ENCODE measurements at places on chromosomes 1 and 21.

GRCh38 chr1:77668924-77669449, 13.5 kb downstream of the ZZZ3 start:
- DNase-seq: no peak

- no peak for DNase-seq
Measured at GRCh38 chr1:234932511-234933430, 195.9 kb downstream of the TOMM20 start.

DNA sequence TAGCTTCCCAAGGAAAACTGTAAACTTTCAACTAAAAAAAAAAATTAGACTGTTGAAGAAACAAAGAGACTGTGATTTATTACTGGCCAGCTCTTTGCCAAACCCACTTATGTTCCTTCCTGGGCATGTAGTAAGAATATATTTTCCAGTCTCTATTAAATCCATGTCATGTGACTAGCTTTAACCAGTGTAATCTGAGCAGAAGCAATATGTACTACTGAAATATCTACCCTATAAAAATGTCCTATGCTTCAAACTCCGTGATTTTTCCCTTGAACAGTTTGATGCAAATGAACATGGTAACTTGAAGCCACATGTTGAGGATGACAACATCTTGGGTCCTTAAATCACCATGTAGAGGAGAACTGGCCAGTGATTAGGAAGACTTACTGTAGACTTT, 144.5 kb downstream of the NTMT2 start:
- DNase-seq: no peak

- no peak for DNase-seq
Measured at GRCh38 chr1:69363236-69363635, 204.5 kb upstream of the LRRC7 start.

- DNase-seq: no peak
Measured at GRCh38 chr1:98460136-98460535, 201.4 kb upstream of the SNX7 start.

DNA sequence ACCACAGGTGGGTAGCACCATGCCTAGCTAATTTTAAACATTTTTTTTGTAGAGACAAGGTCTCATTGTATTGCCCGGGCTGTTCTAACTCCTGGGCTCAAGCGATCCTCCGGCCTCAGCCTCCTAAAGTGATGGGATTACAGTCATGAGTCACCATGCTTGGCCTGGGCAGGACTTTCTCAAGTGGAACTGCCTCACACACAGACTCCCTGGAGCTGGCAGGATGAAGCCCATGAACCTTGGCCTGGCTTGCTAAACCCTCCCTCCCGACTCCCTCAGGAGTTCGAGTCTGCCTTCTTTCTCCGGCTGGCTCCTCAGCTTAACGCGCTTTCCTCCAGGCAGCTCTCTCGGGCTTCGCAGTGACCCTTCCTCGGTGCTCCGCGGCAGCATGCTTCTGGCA, 7.7 kb upstream of the ECE1 start:
- DNase-seq: no peak

DNA sequence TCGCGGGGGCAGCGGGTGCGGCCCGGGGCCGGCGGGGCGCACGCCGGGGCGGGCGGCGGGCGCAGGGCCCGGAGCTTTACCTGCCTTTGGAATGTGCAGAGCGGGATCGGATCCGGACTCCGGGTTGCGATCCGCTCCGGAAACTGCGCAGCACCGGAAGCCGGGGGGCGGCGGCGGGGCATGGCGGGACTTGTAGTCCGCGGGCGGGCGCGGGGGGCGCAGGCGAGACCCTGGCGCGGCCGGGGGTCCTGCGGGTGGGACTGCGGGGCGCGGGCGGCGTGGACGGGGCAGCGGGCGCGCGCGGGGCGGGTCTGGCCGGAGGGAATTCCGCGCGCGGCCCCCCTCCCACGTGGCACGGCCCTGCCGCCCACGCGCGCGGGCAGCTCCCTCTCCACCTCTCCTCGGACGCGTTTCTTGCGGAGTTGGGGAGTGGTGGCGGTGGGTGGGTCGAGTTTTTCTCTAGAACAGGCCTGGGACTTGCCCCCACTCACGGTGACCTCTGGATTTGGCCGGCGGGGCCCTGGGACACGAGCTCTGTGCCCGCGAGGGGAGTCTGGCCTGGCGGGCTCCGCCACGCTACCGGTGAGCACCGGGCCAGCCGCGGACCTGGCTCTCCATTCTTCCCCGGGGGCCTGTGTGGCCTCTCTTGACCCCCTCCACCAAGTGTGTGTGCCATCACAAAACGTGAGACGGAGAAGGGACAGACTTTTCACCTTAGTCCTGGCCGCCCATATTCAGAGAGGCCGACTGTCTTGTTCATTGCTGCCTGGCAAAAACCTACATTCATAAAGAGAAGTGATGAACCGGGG, at the start of gene PRDM15:
Gene PRDM15 (minus strand): TSS at position 155 of the 809 bp plus-strand sequence. CDS start 18,981 bp downstream, outside the sequence.
- peak; percentile 69 for DNase-seq

DNA sequence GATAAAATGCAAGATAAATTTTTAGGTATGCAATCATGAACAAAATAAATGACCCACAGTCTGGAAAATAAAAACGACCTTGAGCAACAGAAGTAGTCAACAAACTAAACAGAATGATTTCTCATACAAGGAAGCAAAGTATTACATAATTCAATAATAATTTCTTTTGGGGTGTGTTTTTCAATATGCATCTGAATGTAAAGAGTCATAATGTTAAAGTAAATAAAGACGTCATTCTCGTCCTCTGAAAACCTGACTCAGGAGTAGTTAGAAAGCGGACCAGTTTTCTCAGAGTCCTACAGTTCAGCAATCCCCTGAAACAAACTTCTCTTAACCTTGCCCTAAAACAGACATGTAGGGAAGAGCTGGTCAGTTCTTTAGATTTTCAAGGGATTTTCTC, 18.6 kb downstream of the CDC42BPA start:
- no peak for DNase-seq

DNA sequence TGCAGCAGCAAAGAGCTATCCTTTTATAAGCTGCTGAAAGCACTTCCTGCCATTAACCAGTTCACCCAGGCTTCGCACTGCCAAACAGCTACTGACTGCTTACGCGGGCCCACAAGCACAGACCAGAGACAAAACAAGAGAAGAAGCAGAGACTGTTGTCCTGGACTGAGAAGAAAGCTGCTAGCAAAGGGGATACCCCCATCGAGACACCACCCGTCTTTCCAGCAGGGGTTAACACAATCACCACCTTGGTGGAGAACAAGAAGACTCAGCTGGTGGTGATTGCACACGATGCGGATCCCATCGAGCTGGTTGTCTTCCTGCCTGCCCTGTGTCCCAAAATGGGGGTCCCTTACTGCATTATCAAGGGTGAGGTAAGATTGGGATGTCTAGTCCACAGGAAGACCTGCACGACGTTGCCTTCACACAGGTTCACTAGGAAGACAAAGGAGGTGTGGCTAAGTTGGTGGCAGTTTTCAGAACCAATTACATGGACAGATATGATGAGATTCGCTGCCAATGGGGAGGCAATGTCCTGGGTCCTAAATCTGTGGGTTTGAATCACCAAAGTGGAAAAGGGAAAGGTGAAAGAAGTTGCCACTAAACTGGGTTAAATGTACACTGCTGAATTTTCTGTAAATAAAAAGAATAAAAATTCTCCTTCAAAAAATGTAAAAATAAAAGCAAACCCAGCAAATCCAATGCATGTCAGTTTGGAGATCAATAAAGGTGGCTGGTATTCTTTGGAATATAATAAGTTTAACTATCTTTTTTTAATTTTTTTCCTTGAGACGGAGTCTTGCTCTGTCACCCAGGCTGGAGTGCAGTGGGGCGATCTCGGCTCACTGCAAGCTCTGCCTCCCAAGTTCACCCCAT, 1.2 kb downstream of the FMO5 start:
- no peak for DNase-seq

DNA sequence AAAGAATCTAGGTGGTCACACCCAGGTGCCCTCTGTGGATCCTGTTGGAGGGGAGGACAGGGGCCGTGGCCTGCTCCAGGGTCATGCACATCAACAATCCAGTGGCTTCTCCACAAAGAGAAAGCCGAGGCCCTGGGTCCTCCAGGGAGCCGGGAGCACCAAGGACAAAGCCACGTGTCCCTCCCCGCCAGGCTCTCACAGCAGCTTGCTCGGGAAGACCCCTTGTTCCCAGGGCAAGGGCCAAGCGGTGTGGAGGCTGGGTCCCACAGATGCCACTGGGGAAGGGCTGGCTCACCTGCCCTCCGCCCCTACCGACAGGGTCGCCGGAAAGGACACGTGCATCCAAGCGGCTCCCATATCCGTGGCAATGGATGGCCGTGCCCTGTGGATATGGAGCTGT, 192.9 kb upstream of the VAMP3 start:
- DNase-seq: no peak

GRCh38 chr21:41362605-41363369, 960 bp downstream of the MX2 start:
- no peak for DNase-seq

- DNase-seq: no peak
Measured at GRCh38 chr1:110187139-110187890, 22.8 kb upstream of the KCNC4 start.

DNA sequence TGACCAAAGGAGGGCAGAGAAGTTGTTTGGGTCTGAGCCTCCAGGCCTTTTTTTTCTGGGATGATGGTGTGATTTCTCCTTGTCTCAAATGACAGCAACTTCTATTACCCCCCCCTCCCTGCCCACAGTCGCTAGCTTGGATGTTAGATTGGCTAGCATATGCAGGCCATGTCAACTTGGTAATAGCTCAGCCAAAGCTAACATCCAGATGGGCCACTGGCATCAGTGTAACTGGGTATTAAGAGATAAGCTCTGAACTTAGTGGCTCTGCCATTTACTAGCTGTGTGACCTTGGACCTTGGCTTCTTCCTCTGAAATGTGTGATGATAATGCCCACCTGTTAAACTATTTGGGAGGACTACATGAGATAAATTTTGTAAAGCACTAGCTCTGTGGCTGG, 86.9 kb upstream of the TSPAN2 start:
- no peak for DNase-seq

DNA sequence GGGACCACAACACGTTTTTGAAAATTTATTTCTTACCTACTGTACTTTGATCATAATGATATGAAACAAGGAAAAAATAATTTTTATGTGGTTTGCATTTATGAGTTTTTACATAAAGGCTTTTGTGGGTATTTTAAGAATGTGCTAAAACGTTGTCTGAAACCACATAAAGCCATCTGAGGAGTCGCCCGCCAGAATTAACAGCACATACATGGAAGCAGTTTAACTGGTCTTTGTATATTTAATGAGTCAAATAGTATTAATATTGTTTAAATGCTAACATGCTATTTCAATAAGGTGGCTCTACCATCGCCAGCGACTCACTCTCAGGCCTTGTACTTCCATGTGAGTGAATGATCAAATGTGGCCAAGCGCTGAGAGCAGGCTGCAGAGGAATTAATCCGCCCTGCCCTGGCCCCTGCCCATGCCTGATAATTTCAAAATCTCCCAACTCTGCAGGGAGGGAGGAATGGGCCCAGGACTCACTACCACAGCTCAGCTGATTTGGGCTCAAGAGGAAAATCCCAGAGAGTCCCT, 49.6 kb downstream of the SLC66A1 start:
- no peak for DNase-seq

DNA sequence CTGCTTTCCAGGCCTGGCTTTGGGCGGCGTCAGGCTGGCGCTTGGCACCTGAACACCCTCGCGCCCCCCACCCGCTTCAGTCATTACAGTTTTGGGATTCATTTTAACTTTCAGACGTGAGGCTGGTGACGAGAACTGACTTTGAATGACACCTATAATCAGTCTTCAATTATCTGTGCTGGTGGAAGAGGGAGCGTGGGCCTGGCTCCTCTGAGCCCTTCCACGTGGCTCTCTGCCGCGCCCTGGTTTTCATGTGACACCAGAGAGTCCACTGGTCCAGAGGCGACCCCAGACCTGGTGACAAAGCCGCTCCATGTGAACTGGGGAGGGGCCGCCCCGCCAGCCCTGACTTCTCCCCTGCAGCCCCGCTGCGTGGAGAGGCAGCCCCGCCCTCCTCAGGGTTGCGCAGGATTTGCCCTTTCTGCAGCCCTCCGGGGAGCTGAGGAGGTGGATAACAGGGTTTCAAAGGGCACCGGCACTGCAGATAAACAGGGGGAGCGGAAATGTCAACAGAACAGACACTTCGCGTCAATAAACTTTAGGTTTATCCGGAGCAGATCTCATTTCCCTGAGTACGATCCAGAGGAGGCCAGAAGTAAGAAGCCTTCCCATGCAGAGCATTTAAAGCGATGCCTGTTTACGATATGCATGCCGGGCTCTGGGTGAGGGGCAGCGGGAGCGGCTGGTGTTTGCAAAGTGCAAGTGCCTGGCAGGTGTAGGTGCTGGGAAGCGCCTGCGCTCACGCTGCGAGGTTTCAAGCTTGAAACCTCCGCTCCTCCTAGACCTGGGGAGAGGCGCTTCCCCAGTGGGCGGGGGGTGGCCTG, 56.4 kb downstream of the AJAP1 start:
- DNase-seq: no peak

DNA sequence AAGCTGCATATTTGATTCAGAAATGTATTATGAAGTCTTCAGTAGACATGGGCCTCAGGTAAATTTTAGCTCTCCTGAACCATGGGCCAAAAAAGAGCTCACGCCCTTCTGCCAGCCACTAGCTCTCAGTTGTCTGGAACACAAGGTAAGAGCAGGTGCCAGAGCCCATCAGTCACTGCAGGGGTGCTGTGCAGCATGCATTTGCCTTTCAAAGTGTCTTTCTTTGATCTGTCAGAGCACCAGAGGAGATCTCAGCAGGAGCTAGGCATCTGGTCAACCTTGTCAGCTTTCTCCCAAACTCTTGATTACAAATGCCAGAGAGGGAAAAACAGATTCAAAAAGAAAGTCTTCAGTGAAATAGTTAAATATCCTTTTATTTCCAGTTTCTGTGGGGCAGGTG, 332.3 kb downstream of the COL11A1 start:
- no peak for DNase-seq

GRCh38 chr1:187725216-187725615, 896.5 kb downstream of the PLA2G4A start:
- DNase-seq: no peak

DNA sequence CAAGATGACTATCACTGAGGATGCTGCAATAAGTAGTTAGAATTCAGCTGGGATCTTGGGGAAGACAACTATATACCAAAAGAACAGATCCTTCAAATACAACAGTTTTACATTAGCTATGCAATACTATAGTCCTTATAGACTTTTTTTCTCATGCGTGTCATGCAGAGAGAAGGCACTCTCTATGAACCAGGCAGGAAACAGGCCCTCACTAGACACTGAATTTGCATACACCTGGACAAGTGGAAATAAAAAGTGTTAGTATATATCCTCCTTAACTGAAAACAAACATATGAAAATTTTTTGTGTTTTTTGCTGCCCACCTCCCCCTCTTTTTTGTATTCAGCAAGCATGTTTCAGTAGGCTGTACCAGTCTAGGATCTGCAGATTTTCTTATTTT, 29.9 kb downstream of the TMCO1 start:
- no peak for DNase-seq
